ENCODE measurements at places on chromosomes 4 and X.

DNA sequence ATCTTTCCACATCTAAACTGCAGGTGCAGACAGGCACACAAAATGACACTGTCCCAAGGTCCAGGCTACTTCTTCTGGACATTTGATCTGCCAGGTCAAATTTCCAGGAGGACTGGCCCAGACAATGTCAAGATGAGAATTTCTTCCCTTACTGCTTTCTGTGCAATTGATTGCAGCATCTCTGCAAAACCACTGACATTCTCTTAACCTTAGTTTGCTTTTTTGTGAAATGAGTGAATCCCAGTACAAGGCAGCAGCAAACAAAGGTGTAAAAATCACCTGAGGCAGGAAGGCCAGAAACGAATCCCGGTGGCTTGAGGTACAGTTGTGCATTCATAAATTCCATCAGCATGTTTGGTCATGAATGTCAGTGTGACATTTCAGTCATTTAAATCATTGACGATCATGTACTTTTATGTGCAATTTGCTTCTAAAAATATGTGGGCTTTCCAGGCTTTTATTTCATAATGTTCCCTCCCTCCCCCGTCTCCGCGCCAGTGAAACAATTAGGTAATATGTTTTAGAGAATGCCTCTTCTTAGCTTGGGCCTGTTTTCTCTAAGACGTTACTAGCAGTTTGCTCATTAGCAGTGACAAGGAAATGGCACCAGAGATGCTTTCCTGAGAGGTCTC is 39.1 kb downstream of the NHS start:
- no peak for DNase-seq

DNA sequence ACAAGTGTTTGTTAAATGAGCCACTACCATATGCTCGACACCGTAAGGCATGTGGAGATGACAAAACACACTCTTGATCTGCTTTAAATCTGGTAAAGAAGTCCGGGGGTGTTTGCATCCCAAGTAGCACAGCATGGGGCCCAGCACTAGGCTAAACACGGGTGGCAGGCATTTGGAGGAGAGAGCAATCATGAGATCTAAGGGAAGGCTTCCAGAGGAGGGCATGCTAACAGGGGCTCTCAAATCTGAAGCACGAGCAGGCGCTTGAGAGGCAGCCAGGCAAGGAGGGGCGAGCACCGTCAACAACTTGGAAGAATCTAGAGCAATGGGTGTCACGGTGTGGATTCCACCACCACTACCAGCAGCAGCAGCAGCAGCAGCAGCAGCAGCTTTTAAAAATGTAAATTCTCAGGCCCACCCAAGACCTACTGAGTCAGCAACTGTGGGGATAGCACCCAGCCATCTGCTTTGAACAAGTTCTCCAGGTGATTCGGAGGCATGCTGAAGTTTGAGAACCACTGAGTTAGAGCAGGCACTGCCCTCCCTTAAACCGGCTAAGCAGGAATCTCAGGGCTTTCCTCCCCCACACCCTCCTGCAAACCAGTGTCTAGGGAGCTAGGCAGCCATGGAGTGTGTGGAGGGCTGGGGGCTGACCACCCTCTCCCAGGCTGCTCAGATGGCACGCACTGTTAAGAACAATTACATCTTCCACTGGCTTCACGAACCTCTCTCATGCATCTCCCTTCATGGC is 70.2 kb upstream of the MAP3K15 start:
- DNase-seq = no peak

- no peak for DNase-seq
Observed at GRCh38 chr4:26062215-26062614, 148.2 kb downstream of the SMIM20 start.

GRCh38 chr4:111697176-111697942 is 447.9 kb upstream of the FAM241A start:
- DNase-seq = no peak

GRCh38 chrX:115297189-115297588 is 7.7 kb downstream of the LUZP4 start:
- no peak for DNase-seq

Data from stimulated activated CD4-positive, alpha-beta T cell treated with anti-CD3 and anti-CD28 coated beads, Interleukin-1b, Interleukin-23, amount 100 ng/mL, for 24 hours (primary cell).